ENCODE measurements at places on chromosomes 11 and 22. TPM values are rescaled to one million over a fixed set of nuclear protein-coding genes. Genes with fewer than 3 reads are reported as not detected.

DNA sequence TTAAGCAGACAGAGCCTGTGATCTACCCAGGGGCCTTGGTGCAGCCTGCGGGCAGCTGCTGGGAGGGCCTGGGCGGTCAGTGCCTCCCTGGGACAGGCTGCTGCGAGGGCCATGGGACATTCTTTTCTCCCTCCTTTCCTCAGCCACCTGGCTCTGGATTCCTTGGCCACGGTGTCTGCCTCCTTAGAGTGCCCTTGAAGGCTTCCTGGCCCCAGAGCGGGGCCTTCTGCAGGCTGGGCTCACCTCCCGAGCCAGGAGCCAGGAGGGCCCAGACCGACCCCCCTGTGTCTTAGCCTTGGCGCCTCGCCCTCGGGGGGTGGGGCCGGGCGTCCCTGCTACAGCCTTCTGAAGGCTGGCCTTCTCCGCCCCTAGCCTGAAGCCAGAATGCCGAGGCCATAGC lies 231.2 kb downstream of the TBC1D22A start:
- DNase-seq = peak; percentile 32

DNA sequence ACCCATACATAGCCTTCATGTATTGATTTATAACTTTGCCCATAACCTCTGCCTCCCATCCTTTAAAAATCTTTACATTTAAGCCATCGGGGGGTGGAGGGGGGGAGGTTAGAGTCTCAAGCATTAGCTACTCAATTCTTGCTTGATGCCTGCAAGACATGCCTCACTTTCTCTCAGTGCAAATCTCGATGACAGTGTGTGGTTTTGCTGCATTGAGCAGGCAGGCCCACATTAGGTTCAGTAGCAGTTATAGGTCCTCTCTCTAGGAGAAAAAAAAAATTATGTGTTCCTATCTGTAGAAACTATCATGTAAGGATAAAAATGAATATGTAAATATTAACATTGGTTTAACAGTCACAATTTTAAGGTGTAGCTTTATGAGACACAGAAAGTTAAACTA lies 314.0 kb upstream of the ANO3 start:
- no peak for DNase-seq

GRCh38 chr11:17184882-17185587 lies 22.8 kb downstream of the PIK3C2A start:
- no peak for DNase-seq

DNA sequence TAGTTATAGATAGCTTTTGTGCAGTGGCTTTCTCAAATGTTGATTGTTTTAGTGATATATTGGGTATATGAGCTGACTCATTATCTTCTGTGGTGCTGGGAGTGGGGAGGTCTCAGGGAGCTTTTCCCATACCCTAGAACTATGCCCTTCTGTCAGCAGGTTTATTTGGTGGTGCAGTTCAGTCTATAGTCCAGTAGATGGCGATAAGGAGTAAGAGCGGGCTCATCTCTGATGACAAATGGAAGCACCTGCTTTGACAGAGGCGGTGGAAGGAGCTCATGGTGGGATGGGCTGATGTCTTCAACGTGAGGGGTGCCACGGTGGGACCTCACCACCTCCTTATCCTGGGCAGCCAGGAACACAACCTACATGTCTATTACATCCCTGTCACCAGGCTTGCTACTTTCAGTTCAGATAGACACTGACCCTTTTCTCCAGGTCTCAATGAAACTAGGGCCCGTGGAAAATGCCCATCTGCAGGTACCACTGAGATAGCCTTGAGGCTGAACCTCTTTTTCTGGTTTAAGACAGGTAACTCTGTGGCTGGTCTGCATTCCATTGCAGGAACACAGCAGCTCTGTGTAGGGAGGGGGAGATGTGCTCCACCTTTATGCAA lies 13.0 kb upstream of the OR6A2 start:
- DNase-seq = no peak

DNA sequence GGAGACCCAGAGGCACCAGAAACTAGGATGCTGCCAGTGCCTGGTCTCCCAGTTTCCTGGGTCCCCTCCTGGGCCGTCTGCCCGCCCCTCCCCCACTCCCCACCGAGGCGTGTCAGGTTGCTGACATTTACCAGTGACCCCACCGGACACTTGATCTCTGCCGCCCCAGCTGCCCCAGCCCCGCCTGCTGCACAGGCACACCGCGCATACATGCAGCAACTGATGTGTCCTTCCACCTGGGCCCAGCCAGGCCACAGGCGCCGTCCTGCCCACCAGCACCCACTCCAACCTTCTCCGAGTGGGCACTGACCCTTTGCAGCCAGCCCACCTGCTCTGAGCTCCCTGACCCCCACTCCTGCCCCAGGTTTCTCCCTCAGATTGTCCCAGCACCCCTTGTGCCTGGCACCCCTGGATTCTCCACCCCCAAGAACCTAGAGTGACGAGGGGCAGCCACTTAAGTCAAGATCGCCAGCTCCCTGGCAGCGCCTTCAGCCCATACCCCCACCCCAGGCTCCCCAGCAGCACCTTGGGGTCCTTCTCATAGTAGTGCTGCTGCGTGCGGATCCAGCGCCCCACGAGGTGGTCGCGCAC lies 548 bp downstream of the PYGM start:
- no peak for DNase-seq

- no peak for DNase-seq
These were observed 80.3 kb downstream of the MTNR1B start for GRCh38 chr11:93049740-93050139.

- no peak for DNase-seq
These were observed 90.0 kb downstream of the AMOTL1 start for GRCh38 chr11:94858012-94858705.

GRCh38 chr11:124870430-124870829 lies 5.2 kb downstream of the ROBO3 start:
- DNase-seq = no peak

DNA sequence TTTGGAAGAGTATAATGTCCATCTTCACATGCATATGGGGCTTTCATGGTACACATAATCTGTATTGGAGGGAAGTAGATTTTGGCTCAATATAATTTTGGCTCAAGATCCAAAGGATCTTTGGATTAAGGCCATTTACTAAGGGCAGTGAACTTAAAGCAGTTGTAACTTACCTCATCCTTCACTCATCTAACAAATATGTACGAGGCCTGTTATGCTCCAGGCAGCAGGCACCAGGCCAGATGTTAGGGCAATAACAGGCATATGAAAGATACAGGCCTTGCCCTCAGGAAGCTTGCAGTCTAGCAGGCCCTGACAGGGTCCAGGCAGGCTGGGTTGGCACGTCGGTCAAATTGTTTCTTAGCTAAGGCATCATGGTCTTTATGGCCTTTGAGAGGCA lies 44.6 kb downstream of the LIF start:
- DNase-seq = no peak

GRCh38 chr11:1556278-1556902 lies 15.7 kb downstream of the DUSP8 start:
- peak; percentile 37 for DNase-seq

- DNase-seq = peak; percentile 13
These were observed 30.4 kb downstream of the SHANK3 start for GRCh38 chr22:50702821-50703725.

GRCh38 chr11:15910761-15911160 lies 445.6 kb downstream of the SOX6 start:
- DNase-seq = no peak

GRCh38 chr11:13008625-13009475 lies at the start of gene RASSF10:
Gene RASSF10 (plus strand): TSS chr11:13009316. CDS start chr11:13009577, 261 bp downstream.
- peak; percentile 78 for DNase-seq

GRCh38 chr22:46625113-46625842 lies 5.1 kb downstream of the GRAMD4 start:
- DNase-seq = peak; percentile 13

GRCh38 chr11:120336641-120337354 lies 585 bp downstream of the ARHGEF12 start:
- peak; percentile 30 for DNase-seq

DNA sequence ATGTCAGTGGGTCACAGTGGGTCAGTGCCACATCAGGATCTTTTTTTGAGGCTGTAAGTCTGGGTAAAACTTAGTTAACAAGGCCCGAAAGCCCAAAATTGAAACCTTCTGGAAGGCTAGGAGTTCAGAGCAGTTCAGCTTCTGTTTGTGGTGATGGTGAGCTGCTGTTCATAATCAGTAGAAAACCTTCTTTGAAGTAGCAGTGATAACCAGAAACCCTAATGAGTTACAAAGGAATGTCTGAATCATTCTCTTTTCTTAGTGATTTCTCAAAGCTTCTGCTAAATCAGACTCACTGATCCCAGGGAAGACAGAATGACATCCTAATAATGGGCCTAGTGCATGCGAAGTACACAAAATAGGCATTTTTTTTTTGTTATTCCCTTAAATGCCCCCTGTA lies 124.7 kb downstream of the PARVA start:
- DNase-seq = no peak

- DNase-seq = no peak
These were observed 46.0 kb downstream of the PRCP start for GRCh38 chr11:82854242-82854641.

- DNase-seq = no peak
These were observed 77.7 kb downstream of the MAML2 start for GRCh38 chr11:96265220-96265737.

GRCh38 chr11:88544656-88545280 lies 207.2 kb upstream of the CTSC start:
- DNase-seq = no peak

- DNase-seq = no peak
These were observed 299.3 kb upstream of the DDI1 start for GRCh38 chr11:103737037-103737622.

DNA sequence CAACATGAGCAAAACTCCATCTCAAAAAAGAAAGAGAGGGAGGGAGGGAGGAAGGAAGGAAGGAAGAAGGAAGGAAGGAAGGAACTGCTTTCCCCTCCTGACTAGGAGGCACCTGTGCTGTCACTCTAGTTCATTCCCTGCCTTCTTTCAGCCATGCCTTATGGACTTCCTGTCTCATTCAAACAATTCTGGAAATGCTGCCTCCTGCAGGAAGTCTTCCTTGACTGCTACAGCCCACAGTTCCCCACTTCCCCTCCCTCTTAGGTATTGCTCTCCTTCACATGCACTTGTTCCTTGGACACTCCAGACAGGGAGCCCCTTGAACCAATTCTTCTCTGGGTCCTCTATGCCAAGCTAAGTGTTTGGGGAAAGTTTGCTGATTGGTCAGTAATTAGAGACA lies 31.6 kb upstream of the WNT11 start:
- no peak for DNase-seq

- no peak for DNase-seq
These were observed 376.5 kb downstream of the NXPE2 start for GRCh38 chr11:115054570-115055538.

GRCh38 chr11:76628408-76628947 lies 42.1 kb downstream of the LRRC32 start:
- DNase-seq = no peak

- DNase-seq = peak; percentile 54
These were observed 63.0 kb downstream of the GAB2 start for GRCh38 chr11:78354408-78355308.

DNA sequence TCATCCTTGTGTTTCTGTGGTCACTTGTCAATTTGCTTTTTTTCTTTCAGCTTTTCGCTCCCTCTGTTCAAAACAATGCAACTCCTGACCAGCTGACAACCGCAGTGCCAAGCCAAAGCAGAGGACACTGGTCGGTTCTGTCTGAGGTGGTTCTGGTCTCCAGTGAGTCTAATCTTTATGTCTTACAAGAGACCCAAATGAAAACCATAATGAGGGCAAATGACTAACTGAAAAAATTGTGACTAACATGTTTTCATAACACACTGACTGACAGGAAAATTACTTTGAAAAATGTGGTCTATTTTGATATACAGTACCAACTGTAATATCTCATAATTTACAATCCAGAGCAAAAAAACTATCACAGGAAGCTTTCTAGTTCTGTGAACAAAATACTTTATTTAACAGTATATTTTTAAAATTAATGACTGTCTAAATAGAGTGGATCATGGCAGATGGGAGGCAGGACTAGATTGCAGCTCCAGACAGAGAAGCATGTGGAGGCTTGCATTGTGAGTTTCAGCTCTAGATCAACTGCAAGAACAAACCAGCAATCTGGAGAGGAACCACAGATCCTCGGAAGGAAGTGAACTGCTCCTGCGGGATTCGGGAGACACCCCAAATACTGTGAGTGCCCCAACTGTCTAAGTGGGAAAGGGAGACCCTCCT lies 311.8 kb downstream of the SBF2 start:
- DNase-seq = no peak

GRCh38 chr11:60459345-60459744 lies 3.7 kb downstream of the MS4A1 start:
- DNase-seq = no peak

DNA sequence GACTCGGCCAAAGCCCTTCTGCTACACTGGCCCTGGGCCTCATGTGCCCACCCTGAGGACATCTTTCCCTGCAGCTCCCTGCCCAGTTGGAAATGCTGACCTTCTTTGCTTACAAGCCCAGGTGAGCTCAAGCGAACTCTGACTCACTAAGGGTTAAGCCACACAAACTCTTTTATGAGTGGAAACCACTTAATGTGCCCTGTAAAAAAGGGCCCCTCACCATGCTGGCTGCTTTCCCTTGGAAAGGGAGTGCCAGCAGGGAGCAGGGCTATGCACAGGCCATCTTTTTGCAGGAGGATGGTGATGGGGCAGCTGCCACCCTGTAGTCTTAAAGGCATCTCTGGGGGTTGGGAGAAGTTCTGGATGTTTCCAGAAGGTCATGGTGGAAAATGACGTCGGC lies 18.7 kb downstream of the EHF start:
- no peak for DNase-seq

DNA sequence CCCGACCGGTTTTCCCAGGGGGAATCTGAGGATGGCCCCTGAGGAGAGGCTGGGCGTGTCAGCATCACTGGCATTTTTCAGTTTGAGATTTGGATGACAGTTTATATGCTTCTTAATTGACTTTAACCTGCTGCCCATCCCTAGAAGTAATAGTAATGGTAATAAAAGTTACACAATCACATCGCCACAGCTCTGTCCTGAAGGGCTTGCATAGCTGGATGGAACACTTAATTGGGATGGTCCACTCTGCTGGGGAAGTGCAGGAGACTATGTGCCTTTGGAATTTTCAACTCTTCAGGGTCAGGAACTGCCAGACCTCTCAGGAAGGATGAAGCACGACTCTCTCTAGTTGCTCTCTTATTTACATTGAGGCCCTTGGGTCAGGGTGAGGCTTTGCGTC lies 16.2 kb downstream of the BARX2 start:
- no peak for DNase-seq

The KIF18A gene
- 2.6 TPM for total RNA-seq

The OR8B2 gene
- total RNA-seq = not detected

The CARD18 gene
- not detected for total RNA-seq

The TIGD3 gene
- total RNA-seq = 3.8 TPM

The MAP6 gene
- total RNA-seq = 313 TPM

The PKDREJ gene
- not detected for total RNA-seq

The FLRT1 gene
- 3.7 TPM for total RNA-seq

The CDC42EP2 gene
- 23.5 TPM for total RNA-seq

The CTSF gene
- 31.1 TPM for total RNA-seq

The GPHA2 gene
- total RNA-seq = not detected

The TTLL12 gene
- 36.6 TPM for total RNA-seq

The DSCAML1 gene
- total RNA-seq = 0.07 TPM

The NXPE4 gene
- not detected for total RNA-seq

The RHOG gene
- 6.6 TPM for total RNA-seq

All from glutamatergic neuron (in vitro differentiated cells).